ENCODE measurements at places on chromosomes 16 and 17. TPM values are rescaled to one million over a fixed set of nuclear protein-coding genes. Genes with fewer than 3 reads are reported as not detected.

GRCh38 chr16:27118526-27118925 is 51.8 kb downstream of the C16orf82 start:
- DNase-seq, result no peak

DNA sequence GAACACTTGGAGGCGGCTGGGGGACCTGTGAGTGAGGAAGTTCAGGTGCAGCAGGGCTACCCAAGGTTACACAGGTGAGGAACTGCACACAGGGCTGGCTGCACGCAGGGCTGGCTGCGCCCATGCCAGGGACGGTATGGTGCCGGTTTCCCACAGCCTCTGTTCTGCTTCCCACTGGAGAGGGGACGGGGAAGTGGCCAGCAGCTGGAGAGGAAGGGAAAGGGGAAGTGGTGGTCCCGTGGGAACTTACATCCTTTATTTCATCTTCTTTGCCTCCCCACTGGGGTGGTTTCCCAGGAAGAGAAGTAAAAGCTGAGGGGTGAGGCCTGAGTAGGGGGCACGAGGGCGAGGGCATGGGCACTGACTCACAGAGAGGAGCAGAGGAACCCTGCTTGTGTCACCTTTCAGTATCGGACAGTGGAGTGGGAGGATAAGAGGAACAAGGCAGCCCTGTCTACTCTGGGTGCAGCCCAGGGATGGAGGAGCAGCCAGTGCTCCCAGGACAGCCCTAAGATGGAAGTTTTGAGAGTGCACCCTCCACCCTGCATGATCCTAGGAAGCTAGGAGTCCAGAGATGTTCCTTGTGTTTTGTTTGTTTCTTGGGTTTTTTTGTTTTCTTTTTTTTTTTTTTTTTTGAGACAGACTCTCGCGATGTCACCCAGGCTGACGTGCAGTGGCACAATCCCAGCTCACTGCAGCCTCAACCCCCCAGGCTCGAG is 25.5 kb upstream of the CDH1 start:
- no peak for DNase-seq

SDR42E2 gene
- total RNA-seq, result not detected

NPTX1 gene
- total RNA-seq, result under 0.01 TPM

DNA sequence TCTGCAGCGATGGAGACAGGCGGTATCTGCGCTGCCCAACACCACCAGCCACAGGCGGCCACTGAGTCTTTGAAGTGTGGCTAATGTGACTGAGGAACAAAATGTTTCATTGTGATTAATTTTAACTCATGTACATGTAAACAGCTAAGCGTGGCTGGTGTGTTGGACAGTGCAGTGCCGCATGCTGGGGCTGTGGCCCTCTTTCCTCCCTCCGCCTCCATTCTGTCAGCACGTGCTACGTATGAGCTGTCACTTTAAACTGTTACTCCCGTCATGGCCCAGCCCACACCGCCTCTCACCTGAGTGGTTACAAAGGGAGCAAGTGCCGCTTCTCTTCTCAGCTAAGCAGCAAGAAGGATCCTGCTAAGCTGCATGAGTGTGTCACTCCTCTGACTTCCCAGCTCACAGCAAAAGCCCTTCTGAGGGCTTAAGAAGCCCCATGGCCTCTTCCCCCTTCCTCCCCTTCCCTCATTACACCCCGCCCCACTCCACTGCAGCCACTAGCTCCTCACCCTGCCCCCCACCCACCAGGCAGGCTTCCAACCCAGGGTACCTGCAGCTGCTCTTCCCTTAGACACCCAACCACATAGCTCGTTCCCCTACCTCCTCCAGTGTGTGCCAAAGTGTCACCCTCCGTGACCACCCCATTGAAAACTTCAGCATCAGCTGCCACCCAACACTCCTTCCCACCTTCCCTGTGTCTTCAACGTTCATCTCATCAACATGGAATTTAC is 15.0 kb downstream of the HASPIN start:
- no peak for DNase-seq
